T-helper 1 cell treated with Interleukin-12 subunit alpha and Interleukin-12 subunit beta and Interleukin-4 antibody, amounts not matched to agents 30 ng/mL and 1 ng/mL, for 36 hours (primary cell): ENCODE measurements at places on chromosomes 4 and X. TPM values are rescaled to one million over a fixed set of nuclear protein-coding genes. Genes with fewer than 3 reads are reported as not detected.

The CXCL3 gene
- total RNA-seq = 0.12 TPM in 1 of 2 replicates, not detected in the other

The POLN gene
- total RNA-seq = 7.6 and 9.4 TPM in 2 replicates

The CXorf38 gene
- 20.4 and 21.2 TPM in 2 replicates for total RNA-seq

The HTRA3 gene
- not detected in 2 replicates for total RNA-seq

The SSX4B gene
- not detected in 2 replicates for total RNA-seq

The RAB41 gene
- total RNA-seq = not detected in 2 replicates

The TMPRSS11F gene
- total RNA-seq = not detected in 2 replicates

The IL21 gene
- 29.8 and 30.1 TPM in 2 replicates for total RNA-seq

The TRPC5OS gene
- total RNA-seq = not detected in 2 replicates

The PPEF2 gene
- not detected in 2 replicates for total RNA-seq

The RTL3 gene
- not detected in 2 replicates for total RNA-seq

The PAK3 gene
- 0.20 and 0.42 TPM in 2 replicates for total RNA-seq

The IL3RA gene
- 17.4 and 18.9 TPM in 2 replicates for total RNA-seq

The PDS5A gene
- 106 TPM in 2 replicates for total RNA-seq

The ATP1B4 gene
- total RNA-seq = not detected in 2 replicates

The CXCL1 gene
- not detected in 2 replicates for total RNA-seq

The FAM241A gene
- total RNA-seq = 2.0 and 2.2 TPM in 2 replicates

The SCML2 gene
- total RNA-seq = 1.3 and 1.5 TPM in 2 replicates

The SERPINA7 gene
- not detected in 2 replicates for total RNA-seq

The GAGE12C gene
- total RNA-seq = not detected in 2 replicates

The PDGFC gene
- not detected in 2 replicates for total RNA-seq
